ENCODE measurements at places on chromosomes 3 and 15. TPM values are rescaled to one million over a fixed set of nuclear protein-coding genes. Genes with fewer than 3 reads are reported as not detected.

Gene KLHL6
- 35.1 TPM for total RNA-seq

Gene GOLGA6D
- not detected for total RNA-seq

Gene NR1I2
- not detected for total RNA-seq

Gene PCSK6
- total RNA-seq, result 2.5 TPM

Gene MEGF11
- not detected for total RNA-seq

Gene WDR72
- not detected for total RNA-seq

Gene BTLA
- total RNA-seq, result 42.6 TPM

Gene MFN1
- 32.9 TPM for total RNA-seq

Gene ADAMTS7
- total RNA-seq, result 0.15 TPM

Gene ATP8B4
- 56.6 TPM for total RNA-seq

Gene ZIC1
- total RNA-seq, result not detected

Gene DUOXA1
- total RNA-seq, result not detected

Gene LINS1
- total RNA-seq, result 96.2 TPM

Gene NR2E3
- not detected for total RNA-seq

Gene CRYGS
- total RNA-seq, result 5.5 TPM

Gene MYO5A
- total RNA-seq, result 34.5 TPM

Gene PLIN1
- not detected for total RNA-seq

Gene PRSS50
- not detected for total RNA-seq

Gene ECE2
- not detected for total RNA-seq

Gene TMEM212
- not detected for total RNA-seq

Gene SCN5A
- total RNA-seq, result not detected

Gene ATP2B2
- total RNA-seq, result not detected

Gene COL6A6
- total RNA-seq, result not detected

Gene ST3GAL6
- total RNA-seq, result not detected

Gene CFAP100
- total RNA-seq, result not detected

Gene MYH15
- total RNA-seq, result 0.42 TPM

Gene SERINC4
- total RNA-seq, result 0.17 TPM

Gene GOLGA8T
- total RNA-seq, result not detected

Gene ERC2
- total RNA-seq, result 0.15 TPM

Gene SH2D7
- 0.07 TPM for total RNA-seq

Gene CATSPER2
- 7.6 TPM for total RNA-seq

Gene TMED3
- total RNA-seq, result 45.3 TPM

Gene ITIH4
- 15.2 TPM for total RNA-seq

Gene STIMATE
- total RNA-seq, result 22.0 TPM

Gene GOLGA8J
- total RNA-seq, result not detected

Gene CCK
- not detected for total RNA-seq

Gene MAPKBP1
- total RNA-seq, result 44.7 TPM

Gene ADGRG7
- not detected for total RNA-seq

Gene THSD4
- not detected for total RNA-seq

Gene SH3GL3
- total RNA-seq, result not detected

Gene CIP2A
- 42.9 TPM for total RNA-seq

Gene CHAC1
- 6.7 TPM for total RNA-seq

Gene EHHADH
- total RNA-seq, result 1.9 TPM

Gene BSN
- 0.12 TPM for total RNA-seq

Gene CHDH
- 0.93 TPM for total RNA-seq

Gene CD200R1
- 18.6 TPM for total RNA-seq

Gene SV2B
- 0.02 TPM for total RNA-seq

Gene PRR20G
- not detected for total RNA-seq

Gene PLSCR2
- 1.1 TPM for total RNA-seq

Gene ELP6
- total RNA-seq, result 46.1 TPM

Gene CRABP1
- total RNA-seq, result not detected

Gene FHIT
- total RNA-seq, result 43.2 TPM

Measured in T-helper 1 cell treated with Interleukin-12 subunit alpha and Interleukin-12 subunit beta and Interleukin-4 antibody, amounts not matched to agents 30 ng/mL and 1 ng/mL, for 36 hours (primary cell).